Activated T-cell treated with anti-CD3 and anti-CD28 coated beads for 48 hours (primary cell): ENCODE measurements at places on chromosomes 7 and 10.

DNA sequence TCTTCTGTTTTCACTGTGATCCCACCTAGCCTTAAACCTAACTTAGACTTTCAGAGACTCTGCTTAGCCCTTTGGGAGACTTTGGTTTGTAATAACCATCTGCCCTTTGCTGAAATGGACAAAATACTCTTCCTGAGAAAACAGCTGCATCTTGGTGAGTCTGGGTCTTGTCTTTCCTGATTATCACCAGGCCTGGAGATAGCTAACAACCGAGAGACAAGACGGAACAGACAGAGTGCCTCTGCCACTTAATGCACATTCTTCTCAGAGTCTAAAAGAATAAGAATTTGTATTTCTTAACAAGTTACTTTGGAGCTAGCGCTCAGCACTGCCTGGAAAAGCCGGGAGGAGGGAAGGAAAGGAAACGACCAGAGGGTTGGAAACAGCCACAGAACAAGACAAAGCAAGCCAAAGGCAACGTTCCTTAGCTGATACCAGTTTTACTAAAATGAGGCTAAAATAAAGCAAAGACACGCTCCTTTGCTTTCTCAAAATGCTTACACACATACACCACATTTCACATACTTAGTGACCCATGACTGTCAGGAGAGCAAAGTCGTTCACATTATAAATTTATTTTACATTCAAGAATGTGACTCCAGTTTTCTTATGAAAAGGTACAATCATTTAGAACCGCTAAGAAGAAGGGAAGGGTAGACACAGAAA lies 70.3 kb upstream of the DGKI start:
- DNase-seq: no peak

GRCh38 chr10:68471586-68472408 lies at the start of gene DNA2:
Gene DNA2 (minus strand): TSS chr10:68471973. CDS start chr10:68471864, 109 bp downstream.
- DNase-seq: peak; percentile 81

DNA sequence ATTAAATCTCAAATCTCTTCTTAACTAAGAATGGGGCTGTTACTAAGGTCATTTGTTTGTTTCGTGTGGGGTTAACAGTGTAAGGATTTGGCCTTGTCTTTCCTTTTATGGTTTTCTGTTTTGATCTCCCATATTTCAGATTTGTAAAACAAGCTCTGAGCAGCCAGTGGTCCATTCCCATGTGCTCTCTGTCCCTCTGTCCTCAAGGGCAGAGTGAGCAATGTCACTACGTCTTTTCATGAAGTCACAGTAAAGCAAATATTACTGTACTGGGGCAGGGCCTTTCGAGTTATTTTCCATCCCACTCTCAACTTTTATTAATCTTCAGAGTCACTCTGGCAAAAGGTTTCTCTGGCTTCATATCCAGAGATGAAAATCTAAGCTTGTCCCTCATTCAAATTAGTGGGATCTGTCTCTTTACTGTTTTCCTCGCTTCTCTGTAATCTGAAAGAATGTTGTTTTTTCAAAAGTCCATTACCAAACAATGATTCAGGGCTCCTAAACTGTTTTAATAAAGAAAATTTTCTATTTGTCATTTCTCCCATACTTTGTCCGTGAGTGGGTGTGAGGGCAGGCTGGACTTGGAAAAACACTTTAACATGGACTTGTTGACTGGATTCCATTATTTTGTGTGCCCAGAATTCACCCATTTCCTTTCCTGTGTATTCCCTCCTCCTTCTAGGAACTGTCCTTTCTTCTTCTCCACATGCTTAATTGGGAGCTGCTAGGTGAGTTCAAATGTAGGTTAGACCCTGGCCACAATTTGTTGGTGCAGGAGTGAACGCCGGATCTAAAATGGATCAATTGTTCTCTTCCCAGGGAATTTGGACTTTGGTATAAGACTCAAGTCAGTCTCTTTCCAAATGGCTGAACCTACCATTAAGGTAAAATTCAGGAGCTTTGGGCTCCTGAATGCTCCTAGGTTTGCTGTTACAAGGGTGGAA lies 42.1 kb upstream of the NAMPT start:
- DNase-seq: no peak

DNA sequence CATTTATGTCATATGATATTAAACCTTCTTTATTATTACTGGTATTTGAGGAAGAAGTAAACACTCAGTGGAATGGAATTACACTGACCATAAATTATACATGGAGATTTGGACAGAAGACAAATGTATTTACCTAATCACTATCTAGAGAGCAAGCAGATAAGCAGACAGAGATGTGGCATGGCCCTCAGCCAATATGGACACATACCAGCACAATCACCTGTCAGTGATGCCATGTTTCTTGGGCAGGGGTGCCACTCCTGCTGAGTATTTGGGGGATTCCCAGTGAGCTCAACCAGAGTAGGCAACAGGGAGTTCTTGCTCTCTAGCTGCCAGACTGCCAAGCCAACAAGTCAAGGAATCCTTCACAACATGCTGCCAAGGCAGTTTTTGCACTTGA lies 866.3 kb upstream of the LRRN3 start:
- no peak for DNase-seq

DNA sequence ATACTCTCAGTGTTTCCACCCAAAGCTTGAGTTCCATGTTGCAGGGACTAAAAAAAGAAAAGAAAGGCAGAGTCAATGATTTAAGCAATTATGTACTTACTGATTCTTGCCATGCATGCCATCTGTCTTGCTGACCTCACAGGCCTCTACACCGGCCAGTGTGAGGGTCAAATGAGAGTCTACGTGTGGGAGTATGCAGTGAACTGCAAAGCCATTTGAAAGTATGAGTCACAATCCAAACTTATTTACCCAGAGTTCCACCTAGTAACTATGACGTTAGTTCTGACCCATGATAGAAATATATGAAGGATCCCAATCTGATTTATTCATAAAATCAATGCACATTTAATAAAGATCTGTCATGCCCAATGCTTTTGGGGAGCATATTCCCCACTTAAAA lies 26.5 kb downstream of the PDE1C start:
- DNase-seq: no peak

- DNase-seq: no peak
Measured at GRCh38 chr10:48249004-48249762, 25.3 kb downstream of the FRMPD2 start.

GRCh38 chr10:73131301-73131700 lies 21.0 kb downstream of the NUDT13 start:
- DNase-seq: no peak

GRCh38 chr7:86598721-86599120 lies 45.0 kb upstream of the GRM3 start:
- DNase-seq: no peak

DNA sequence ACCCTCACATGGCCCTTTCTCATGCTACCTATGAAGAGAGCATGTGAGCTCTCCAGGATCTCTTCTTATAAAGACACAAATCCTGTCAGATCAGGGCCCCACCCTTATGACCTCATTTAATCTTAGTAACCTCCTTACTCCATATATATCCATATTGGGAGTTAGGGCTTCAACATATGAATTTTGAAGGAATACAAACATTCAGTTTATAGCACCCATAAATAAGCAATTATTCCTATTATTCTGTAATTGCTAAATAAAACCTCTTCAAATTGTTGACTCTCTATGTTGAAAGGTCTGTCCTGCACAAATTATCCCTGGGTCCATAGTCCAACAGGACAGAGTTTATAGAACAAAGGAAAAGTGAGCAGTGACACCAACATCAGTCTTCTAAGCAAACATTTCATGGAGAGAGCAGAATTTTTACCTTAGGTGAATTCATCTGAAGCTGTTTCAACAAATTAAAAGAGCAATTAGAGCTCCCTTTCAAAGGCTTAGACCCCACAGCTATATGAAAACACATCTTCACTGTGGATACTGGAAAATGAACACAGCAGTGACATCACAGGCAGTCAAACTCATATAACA lies 12.2 kb downstream of the DOCK4 start:
- DNase-seq: no peak

DNA sequence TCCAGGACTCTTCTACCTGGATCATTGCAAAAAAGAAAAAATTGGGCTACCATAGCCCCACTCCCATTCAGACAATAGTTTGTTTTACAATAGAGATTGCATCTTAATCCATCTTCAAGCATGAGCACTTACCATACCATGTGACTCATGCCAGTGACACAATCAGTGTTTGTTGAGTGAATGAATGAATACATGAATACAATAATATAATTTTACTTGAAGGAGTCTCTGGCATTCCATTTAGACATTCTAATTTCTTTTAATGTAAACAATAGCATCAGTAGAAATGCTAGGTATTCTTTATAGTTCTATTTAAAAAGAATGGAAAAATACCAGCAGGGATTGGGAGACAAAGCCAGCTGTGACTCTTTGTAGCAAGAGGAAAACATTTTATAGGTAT lies 141.6 kb upstream of the AKR1E2 start:
- DNase-seq: no peak

DNA sequence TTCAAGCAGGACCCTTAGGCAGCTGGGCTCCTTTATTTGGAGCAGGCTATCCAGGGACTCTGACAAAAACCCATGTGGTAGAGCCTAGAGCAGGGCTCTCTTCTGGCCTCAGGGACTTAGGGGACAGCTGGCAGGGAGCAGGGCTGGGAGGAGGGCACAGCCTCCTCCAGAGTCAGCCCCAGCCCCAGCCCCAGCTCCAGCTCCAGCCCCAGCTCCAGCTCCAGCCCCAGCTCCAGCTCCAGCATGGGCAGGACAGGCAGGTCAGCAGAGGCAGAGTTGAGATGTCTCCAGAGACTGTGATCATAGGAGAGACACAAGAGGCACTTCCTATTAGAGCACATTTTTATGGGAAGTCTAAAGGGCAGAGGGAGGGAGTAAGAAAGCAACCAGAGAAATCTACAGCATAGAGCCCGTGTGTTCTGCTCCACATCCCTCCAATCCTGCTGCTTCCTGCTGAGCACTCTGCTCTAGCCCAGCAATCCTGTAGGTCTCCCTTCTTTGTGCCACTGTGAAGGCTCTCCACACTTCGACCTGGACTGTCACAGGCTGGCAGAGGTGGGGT lies 13.3 kb upstream of the C10orf53 start:
- no peak for DNase-seq

GRCh38 chr10:122052701-122053100 lies 63.7 kb downstream of the TACC2 start:
- DNase-seq: no peak

DNA sequence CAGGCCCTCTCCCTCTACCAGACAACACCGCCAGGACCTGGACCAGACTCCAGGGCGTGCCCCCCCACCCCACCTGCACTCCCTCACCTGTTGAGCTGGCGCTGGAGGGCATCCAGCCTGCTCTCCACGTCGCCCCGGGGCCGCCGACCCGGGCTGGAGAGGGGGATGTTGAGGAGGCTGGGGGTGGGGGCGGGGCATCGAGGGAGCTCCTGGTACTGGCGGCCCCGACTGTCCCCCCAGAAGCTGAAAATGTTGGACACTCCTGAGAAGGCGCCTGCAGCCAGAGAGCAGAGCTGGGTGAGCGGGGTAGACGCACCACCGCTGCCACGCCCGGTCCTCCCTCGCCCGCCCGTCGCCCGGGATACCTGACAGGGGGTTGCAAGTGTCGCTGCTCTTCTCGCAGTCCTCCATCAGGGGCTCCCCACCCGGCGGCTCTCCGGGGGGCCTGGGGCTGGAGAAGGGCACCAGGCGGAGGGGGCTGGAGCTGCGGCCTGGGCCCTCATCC lies 30.8 kb downstream of the KCNH2 start:
- no peak for DNase-seq

DNA sequence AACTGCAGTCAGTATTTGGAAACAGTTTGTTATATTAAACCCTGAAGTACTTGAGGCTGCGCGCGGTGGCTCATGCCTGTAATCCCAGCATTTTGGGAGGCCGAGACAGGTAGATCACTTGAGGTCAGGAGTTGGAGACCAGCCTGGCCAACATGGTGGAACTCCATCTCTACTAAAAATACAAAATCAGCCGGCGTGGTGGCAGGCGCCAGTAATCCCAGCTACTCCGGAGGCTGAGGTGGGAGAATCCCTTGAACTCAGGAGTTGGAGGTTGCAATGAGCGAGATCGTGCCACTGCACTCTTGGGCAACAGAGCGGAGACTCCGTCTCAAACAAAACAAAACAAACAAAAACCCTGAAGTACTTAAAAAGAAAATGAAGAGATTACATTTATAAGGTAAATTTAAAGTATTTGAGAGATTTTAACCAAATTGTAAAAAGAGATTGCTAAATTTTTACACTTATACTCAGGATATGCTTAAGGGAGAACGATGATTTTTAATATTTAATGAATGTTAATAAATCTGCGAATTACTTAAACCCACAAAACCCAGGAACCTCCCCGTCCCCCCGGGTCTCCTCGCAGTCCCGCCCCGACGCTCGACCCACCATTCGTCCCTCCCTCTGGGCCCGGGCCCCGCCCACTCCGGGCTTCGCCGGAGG lies 425 bp upstream of the MTG1 start:
- DNase-seq: no peak

- DNase-seq: peak; percentile 27
Measured at GRCh38 chr7:17234398-17235031, 63.9 kb upstream of the AHR start.

GRCh38 chr7:66176914-66177313 lies 28.2 kb upstream of the TPST1 start:
- no peak for DNase-seq

- no peak for DNase-seq
Measured at GRCh38 chr7:100247152-100247757, 27.5 kb downstream of the PVRIG start.

DNA sequence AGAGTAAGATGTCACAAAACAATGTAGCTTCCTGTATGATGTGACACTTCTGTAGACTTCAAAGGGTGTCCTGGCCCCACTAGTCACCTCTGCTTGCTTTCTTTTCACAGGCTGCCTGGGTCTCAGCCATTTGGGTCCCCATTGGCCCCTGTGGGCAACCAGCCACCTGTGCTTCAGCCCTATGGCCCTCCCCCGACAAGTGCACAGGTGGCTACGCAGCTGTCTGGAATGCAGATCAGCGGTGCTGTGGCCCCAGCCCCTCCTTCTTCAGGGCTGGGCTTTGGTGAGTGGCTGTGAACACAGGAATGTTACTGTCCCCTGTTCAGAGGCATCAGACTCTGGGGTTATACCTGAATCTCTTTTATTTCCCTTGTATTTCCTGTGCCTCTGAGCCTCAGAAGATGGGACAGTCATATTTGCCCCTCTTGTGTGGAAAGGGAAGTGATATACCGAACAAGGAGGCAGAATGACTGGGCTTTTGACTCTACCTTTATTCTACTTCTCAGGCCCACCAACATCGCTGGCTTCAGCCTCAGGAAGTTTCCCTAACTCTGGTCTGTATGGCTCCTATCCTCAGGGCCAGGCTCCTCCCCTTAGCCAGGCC lies 15.4 kb downstream of the SEC24C start:
- DNase-seq: no peak

GRCh38 chr10:36182179-36182566 lies 540.1 kb upstream of the FZD8 start:
- DNase-seq: no peak

- DNase-seq: no peak
Measured at GRCh38 chr7:107742678-107743566, 1.0 kb upstream of the CBLL1 start.

GRCh38 chr10:113222207-113222606 lies 272.2 kb downstream of the TCF7L2 start:
- no peak for DNase-seq

- no peak for DNase-seq
Measured at GRCh38 chr7:154841731-154842331, 161.1 kb downstream of the PAXIP1 start.
